ENCODE measurements at places on chromosomes 3 and 15. TPM values are rescaled to one million over a fixed set of nuclear protein-coding genes. Genes with fewer than 3 reads are reported as not detected.
A peak's percentile ranks its signal among the peaks of the same experiment; 100 is the strongest.

DNA sequence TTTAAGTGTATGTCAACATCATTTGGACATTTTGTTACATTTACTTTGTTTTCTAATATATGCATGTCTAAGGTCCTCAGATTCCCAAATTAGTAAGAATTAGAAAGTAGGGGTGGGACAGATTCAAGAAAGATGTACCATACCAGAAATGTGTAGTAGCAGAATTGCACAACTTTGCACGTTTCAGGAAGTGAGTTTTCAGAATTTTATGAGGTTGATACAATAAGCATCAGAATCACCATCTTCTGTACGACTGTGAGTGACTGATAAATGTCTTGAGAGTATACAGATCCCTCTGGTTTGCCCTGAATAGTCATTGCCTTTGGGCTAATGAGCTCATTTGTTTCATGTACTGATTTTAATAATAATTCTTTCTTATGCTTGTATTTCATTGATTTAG is 9.3 kb downstream of the ARIH2 start:
- no peak for DNase-seq

- DNase-seq: no peak
Observed at GRCh38 chr15:101145362-101145761, 106.5 kb downstream of the CHSY1 start.

GRCh38 chr3:171801738-171802589 is 8.3 kb downstream of the PLD1 start:
- DNase-seq: no peak

- no peak for DNase-seq
Observed at GRCh38 chr15:37888356-37888755, 46.1 kb upstream of the TMCO5A start.

SEMA7A gene
- total RNA-seq: 26.8 TPM

TTLL13 gene
- total RNA-seq: 0.07 TPM

EIF4E3 gene
- total RNA-seq: 3.4 TPM

DNA sequence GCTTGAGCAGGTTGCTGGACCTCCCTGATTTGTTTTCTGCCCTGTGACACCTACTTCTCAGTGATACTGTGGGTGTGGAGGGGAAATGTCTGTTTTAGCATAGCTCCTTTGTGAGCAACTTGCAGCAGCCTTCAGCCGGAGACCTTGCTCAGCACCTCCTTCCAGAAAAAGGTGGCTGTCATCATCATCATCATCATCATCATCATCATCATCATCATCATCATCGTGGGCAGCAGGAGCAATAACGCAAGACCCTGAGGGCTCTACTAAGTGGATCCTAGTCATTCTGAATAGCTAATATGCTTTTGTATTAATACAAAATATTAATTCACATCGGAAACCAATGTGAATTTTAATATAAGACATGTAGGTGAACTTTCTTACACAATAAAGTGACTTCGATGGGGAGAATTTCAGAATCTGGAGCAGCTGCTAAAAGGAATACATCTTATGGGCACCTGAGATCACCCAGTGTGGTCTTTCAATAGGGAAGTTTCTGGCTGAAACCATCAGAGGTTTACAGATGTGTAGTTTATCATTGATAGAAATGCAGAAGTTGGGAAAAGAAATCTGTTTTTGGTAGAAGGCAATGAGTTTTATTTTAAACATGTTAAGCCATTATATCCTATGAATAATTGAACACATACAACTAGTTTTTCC is 8.6 kb downstream of the GABRR3 start:
- DNase-seq: no peak

DNA sequence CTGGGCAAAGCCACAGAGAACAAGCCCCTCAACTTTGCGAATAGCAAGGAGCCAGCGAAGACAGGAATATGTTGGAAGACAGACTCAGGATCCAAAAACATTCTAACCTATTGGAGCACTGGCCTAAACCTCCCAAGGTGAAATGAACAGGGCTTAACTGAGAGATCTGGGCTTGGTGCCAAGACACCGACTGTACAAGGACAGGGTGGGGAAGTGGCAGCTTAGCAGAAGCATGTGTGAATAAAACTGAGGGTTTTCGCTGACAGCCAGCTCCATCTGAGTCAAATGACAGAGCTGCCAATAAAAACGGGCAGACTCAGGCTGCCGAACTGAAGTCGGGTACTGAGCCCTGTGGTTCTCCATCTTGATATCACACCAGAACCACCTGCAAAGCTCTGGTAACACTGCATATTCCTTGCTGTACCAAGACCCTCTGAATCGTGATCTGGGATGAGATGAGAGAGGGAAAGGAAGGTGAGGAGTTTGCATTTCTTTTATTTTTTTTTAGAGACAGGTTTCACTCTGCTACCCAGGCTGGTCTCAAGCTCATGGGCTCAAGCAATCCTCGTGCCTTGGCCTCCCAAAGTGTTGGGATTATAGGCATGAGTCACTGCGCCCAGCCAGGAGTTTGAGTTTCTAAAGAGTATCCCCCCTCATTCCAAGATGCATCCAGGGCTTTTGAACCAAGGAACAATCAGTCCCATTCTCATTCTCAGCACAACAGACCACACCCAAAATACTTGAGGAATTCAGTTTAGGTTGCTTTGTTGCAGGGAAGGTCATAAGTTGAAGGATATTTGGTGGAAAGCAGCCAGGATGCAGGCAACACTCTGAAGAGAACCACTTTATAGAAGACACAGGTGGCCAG is 6.0 kb upstream of the PLCB2 start:
- DNase-seq: no peak

CFAP161 gene
- not detected for total RNA-seq

DNA sequence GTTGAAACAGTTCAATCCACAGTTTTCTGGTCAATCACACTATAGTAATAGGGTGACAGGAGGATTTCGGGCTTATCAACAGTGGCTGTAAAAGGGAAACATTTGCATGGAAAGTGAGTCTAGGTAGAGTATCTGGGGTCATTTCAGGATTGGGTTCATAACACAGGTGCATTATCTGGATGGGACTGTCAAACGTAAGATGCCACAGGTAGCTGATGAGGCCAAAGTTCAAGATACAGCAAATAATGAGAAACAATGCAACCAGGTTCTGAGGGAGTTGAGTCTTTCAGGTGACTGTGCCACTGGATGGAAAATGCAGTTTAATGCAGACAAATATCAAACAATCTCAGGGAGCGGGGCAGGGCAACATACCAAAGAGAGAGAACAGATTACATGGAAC is 62.2 kb downstream of the WDR76 start:
- DNase-seq: no peak

DNA sequence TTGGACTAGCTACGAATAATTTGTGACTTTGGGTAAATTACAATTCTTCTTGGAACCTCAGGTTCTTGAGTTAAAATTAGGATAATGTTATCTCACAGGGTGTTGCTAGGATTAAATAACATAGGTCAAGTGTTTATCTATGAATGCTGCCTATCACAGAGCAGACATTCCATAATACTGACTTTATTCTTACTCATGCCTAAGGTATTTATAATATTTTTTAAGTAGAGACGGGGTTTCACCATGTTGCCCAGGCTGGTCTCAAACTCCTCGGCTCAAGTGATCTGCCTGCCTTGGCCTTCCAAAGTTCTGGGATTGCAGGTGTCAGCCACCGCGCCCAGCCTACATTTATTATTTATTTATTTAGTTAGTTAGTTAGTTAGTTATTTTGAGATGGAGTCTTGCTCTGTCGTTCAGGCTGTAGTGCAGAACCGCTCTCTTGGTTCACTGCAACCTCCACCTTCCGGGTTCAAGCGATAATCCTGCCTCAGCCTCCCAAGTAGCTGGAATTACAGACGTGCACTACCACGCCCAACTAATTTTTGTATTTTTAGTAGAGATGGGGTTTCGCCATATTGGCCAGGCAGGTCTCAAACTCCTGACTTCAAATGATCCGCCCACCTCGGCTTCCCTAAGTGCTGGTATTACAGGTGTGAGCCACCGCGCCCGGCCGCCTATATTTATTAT is 741 bp upstream of the ZNF106 start:
- no peak for DNase-seq

GRCh38 chr15:74216949-74217348 is 14.4 kb upstream of the STRA6 start:
- DNase-seq: no peak

NT5DC2 gene
- 302 TPM for total RNA-seq

GRCh38 chr15:49715211-49715610 is 94.4 kb downstream of the DTWD1 start:
- DNase-seq: no peak

- DNase-seq: no peak
Observed at GRCh38 chr3:115932807-115933206, 309.5 kb downstream of the GAP43 start.

- peak; percentile 16 for DNase-seq
Observed at GRCh38 chr15:39127925-39128617, 452.8 kb upstream of the THBS1 start.

DNA sequence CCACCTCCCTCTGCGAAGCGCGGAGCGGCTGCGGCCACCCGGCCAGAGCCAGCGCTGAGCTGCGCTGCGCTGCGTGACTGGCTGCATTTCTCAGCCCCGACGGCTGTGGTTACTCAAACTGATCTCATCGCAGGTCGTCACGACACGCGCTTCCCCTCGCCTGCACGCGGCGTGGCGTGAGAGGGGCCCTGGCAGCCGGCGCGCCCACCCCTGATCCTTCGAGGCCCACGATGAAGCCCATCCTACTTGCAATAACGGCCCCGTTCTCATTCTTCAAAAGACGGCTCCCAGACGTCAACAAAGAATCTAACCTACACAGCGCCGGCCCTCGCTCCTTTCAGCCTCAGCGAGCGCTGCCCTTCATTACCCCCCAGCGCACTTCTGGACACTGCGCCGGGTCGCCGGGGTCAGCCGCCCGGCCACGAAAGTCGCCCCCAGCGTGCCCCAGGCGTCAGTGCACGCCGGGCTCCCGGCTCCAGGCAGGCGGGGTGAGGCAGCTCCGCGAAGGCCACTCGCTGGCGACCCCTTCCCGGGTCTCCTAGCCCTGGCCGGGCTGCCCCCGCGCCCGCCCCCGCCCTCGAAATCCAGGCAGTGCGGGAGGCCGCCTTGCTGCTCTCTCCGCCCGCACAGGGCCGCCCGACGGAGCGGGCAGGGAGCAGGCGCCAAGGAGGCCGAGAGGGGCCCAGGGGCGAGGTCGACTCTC is 9.9 kb upstream of the LEKR1 start:
- DNase-seq: peak; percentile 63

ZIC1 gene
- total RNA-seq: 2.0 TPM

ARNT2 gene
- total RNA-seq: 1.5 TPM

- DNase-seq: no peak
Observed at GRCh38 chr3:126367316-126367805, 10.2 kb upstream of the KLF15 start.

AADAC gene
- total RNA-seq: not detected

ACP3 gene
- total RNA-seq: 0.62 TPM

GRCh38 chr3:185330238-185330637 is 32.7 kb upstream of the MAP3K13 start:
- no peak for DNase-seq

- no peak for DNase-seq
Observed at GRCh38 chr3:126478581-126479310, 3.1 kb upstream of the ZXDC start.

DNA sequence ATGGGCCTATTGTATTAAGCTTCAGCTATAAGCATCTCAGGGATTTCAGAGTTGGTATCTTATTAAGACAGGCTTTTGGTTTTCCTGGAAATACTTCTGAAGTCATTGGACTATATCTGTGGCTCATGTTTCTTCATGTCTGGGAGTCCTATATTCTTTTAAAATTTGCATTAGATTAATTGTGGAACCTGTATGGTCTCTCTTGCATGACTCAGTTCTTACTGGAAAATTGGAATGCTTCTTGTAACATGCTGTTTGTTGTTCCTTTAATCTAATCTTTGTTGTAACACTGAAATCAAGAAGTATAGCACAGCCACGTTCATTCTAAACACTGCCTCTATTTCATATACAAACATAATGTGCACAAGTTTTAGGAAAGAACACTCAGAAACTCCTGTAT is 208.1 kb downstream of the RBMS3 start:
- no peak for DNase-seq

DNA sequence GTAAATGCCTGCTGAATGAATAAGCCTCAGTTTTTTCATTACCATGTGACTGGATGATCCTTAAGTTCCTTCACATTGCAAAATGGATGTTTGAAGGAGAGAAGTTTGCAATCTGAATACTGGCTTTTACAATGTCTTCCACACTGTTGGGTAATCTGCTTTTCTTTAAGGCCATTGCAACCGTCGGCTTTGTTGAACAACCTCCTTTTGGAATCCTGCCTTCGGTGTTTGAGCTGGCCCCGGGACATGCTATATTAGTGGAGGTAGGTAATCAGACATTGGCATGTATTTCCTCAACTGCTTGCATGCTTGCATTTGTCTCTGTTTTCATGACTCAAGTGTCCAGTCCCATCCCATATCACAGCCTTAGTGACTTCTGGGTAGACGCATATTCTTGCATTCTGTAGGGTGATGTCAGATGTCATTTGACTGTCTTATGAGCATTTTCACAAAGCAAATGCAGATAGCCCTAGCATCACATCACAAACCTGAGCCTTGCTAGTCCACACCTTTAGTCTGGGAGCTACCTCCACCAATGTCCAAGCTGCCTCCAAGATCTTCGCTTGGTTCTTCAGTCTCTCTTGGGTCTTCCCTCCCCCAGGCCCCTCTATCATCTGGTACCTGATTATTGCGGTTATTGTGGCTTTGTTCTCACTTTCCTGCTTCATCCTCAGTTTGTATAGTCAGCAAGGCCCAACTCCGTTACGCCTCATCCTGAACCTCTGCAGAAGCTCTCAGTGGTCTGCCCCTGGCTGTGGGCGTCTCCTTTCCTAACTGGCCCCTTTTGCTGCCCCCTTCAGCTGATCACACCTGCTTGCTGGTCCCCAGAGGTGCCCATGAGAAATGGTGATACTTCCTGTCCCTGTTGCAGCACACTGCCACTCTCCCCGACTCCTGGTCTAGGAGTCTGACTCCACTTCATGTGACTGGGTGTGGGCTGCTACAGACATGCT is 48.5 kb downstream of the ACAA1 start:
- peak; percentile 10 for DNase-seq

LCMT2 gene
- total RNA-seq: 10.3 TPM

DNA sequence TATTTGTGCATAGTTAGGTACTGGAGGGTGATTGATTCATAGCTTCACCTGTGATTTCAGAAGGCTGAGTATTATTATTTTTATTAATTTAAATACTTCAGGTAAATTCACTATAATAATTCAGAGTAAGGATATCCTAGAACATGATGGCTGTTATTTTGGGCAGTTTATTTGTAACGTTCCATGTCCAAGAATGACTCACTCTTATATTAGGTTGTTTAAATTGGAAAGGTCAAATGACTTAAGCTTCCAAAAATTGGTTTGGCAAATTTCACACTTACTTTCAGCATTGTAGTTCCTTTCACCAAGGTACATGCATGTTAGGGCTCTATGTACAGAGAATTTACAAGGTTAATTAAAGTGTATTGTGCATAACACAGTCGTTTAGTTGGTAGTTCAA is 120.2 kb downstream of the EPHA3 start:
- DNase-seq: no peak

DNA sequence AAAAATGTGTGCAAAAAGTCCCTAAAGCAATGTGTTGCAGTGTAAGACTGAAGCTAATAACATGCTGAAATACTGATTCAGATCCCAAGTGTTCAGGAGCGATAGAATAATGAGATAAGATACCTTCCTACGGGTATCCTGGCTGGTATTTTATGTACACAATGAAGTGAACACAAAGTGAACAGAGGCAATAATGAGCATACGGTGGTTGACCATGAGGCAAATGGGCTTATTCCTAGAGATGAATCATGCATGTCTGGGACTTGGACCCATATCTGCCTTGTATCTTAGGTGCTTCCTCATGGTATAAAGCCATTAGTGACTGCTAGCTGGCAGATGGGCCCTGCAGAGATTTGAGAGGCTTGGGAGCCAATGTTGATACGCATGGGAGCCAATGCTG is 21.5 kb downstream of the PTPRG start:
- DNase-seq: no peak

CTXN2 gene
- total RNA-seq: not detected

UTS2B gene
- total RNA-seq: 0.28 TPM

All from H7 (cell line).